ENCODE measurements at places on chromosomes 5 and 9. TPM values are rescaled to one million over a fixed set of nuclear protein-coding genes. Genes with fewer than 3 reads are reported as not detected.

SLC6A19 gene
- not detected for total RNA-seq

ANKH gene
- 17.7 TPM for total RNA-seq

TSLP gene
- 0.78 TPM for total RNA-seq

GZMA gene
- total RNA-seq = not detected

SLC34A3 gene
- not detected for total RNA-seq

TAF1L gene
- not detected for total RNA-seq

PHF24 gene
- 0.27 TPM for total RNA-seq

All from hair follicular keratinocyte (primary cell).